ENCODE measurements at places on chromosomes 13 and 19. TPM values are rescaled to one million over a fixed set of nuclear protein-coding genes. Genes with fewer than 3 reads are reported as not detected.

Gene TRPC4
- total RNA-seq = 3.1 TPM

Gene UGGT2
- total RNA-seq = 58.9 TPM

Gene FLT1
- 10.1 TPM for total RNA-seq

Gene FUT6
- not detected for total RNA-seq

Gene IL12RB1
- 0.18 TPM for total RNA-seq

Gene KL
- total RNA-seq = under 0.01 TPM

Gene IFNL1
- total RNA-seq = not detected

Gene IRGC
- not detected for total RNA-seq

Gene TEX29
- total RNA-seq = 0.09 TPM

Gene CEACAM8
- not detected for total RNA-seq

Gene OR7G1
- total RNA-seq = not detected

Gene S1PR2
- 16.5 TPM for total RNA-seq

Gene PGLYRP1
- not detected for total RNA-seq

Gene HSH2D
- total RNA-seq = not detected

Gene CNN1
- total RNA-seq = 7.5 TPM

Gene SIGLEC12
- not detected for total RNA-seq

Gene SCN1B
- total RNA-seq = 8.1 TPM

Gene TSSK6
- 1.4 TPM for total RNA-seq

Gene LGALS14
- total RNA-seq = not detected

Gene MBD3L3
- total RNA-seq = not detected

Gene WDR87
- total RNA-seq = not detected

Gene NLRP4
- not detected for total RNA-seq

Gene PLPPR2
- total RNA-seq = 10.0 TPM

Gene SYNGR4
- total RNA-seq = not detected

Gene PPP1R15A
- 53.1 TPM for total RNA-seq

Gene ZNF446
- 8.1 TPM for total RNA-seq

Gene PLVAP
- not detected for total RNA-seq

Gene FCGBP
- total RNA-seq = 0.14 TPM

Gene CDK8
- total RNA-seq = 16.6 TPM

Gene COX6B2
- under 0.01 TPM for total RNA-seq

Gene FPR2
- total RNA-seq = not detected

Gene IQCN
- 0.28 TPM for total RNA-seq

Gene EFNB2
- 0.46 TPM for total RNA-seq

Gene FGF21
- total RNA-seq = 0.14 TPM

Gene PSG3
- total RNA-seq = not detected

Gene CEACAM4
- not detected for total RNA-seq

Gene B3GNT3
- not detected for total RNA-seq

Gene KCNJ14
- 0.28 TPM for total RNA-seq

Gene TUBB4A
- total RNA-seq = not detected

Gene PNMA8A
- total RNA-seq = 1.4 TPM

Gene SIGLEC5
- not detected for total RNA-seq

Gene GPI
- total RNA-seq = 141 TPM

Gene ADAMTSL5
- 2.1 TPM for total RNA-seq

All from smooth muscle cell of bladder (primary cell).